Stimulated activated CD8-positive, alpha-beta memory T cell treated with anti-CD3 and anti-CD28 coated beads, Interleukin-15, amount 100 ng/mL, for 24 hours (primary cell): ENCODE measurements at places on chromosomes 12 and 14.
A peak's percentile ranks its signal among the peaks of the same experiment; 100 is the strongest.

GRCh38 chr14:93753647-93754046 lies 34.6 kb downstream of the PRIMA1 start:
- no peak for DNase-seq

GRCh38 chr14:21529515-21529914 lies 3.4 kb upstream of the SALL2 start:
- no peak for DNase-seq

- no peak for DNase-seq
These were observed 3.1 kb downstream of the HDAC7 start for GRCh38 chr12:47816403-47817271.

DNA sequence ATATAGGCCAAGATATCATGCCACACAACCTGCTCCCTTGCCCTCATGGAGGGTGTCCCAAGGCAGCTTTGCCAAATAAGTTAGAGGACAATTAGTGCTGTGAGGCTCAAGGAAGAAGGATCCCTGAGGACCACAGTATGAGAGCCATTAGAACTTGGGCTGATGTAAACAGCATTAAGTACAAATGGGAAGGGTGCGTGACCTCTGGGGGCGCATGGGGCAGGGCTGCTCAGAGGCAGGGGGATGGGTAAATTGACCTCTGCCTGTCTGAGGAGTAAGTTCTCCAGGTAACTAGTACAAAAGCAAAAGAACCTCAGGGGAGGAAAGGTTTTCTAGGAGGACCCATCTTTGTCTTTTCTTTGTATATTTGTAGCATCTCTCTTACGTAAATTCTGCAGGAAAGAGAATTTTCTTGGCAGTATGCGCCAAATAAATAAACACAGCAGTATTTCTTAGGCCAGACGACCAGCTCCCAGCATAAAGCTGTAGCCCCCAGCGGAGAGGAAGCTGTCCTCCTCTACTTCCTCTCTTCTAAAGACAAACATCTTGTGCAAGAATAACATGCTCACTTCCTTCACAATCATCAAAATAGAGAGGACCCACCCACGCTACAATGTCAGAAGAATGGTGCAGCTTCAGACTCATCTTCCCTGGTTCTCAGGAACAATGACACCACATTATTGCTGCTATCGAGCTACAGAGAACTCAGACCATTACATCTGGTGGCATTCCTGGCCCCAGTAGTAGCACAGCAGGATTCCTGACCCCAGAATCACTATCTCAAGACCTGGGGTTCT lies 16.4 kb upstream of the VWF start:
- DNase-seq = no peak

GRCh38 chr12:75978677-75979076 lies 52.9 kb downstream of the PHLDA1 start:
- no peak for DNase-seq

DNA sequence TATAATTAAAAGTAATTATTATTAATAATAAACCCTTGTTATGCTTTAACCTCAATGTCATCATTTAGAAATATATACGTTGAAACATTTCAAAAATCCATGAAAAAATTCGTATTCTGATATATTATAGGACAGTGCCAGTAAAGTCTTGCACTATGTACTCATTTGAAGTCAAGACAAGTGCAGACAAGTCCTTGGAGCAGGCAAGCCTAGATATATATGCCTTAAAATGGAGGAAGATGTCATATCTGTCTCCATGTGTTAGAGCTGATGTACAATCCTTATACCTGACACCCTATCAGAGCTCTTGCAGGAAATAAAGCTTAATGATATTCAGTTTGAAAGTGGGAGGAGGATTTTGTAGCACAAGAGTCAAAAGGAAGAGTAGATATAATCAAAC lies 310.4 kb downstream of the KCNH5 start:
- DNase-seq = no peak

DNA sequence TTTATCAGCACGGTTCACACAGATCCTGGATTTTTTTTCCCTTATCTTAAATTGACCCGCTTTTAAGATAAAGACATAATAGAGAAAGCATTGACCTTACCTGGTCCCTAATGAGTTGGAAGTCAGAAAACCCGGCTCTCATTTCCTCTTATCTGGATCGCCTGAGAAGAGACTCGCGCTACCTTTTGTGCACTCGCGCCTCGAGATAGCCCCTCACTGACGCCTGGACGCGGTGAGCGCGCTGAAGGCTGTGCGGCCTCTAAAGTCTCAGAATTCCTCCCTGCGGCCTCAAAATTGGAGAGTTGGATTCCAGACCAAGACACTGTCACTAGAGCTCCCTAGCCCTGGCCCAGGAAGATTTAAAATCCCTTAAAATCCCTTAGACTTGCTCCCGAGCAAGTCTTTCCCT lies 7.0 kb downstream of the NKX2-1 start:
- DNase-seq = no peak

GRCh38 chr14:79786522-79786921 lies 424.8 kb downstream of the DIO2 start:
- no peak for DNase-seq

DNA sequence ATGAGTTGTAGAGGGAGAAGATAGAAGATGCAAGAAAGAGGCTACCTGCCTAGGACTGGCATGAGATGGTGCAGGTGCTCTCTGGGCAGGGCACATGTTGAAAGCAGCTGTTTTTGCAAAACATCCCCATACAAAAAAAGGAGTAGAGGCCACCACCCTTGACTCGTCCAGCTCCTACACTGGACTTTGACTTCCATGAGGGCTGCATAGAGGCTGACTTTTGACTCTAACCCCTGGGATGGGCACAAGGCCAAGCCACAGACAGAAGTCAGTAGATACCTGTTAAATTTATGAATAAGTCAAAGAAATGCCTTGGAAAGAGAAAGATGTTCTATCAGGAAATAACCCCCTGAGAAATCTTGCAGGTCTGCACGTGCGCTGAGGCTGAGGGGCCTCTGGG lies 1139.1 kb upstream of the TMEM132C start:
- no peak for DNase-seq

GRCh38 chr14:38442208-38442607 lies 186.3 kb upstream of the CLEC14A start:
- no peak for DNase-seq

GRCh38 chr14:53217316-53217994 lies 64.3 kb upstream of the DDHD1 start:
- DNase-seq = peak; percentile 34

- no peak for DNase-seq
These were observed 6.6 kb downstream of the RAN start for GRCh38 chr12:130878193-130879185.

- no peak for DNase-seq
These were observed 98.0 kb downstream of the PPP2R5C start for GRCh38 chr14:101859538-101859902.

DNA sequence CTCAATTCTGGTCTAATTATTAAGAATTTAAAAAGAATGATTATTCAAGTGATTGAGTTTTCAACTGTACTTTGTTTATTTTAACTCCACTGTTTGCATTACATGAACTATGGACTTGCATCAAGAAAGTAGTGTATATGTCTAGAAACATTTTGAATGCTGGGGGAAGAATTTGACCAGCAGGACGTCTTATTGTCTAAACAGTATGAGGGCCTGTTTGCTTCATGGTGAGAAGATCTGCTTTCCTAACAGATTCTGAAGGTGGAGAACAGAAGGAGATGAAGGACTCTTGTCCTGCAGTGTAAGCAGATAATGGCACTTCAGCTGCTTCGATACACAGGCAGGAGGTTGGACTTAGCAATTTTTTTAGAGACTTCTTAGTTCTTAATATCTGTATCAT lies 176.0 kb downstream of the DACT1 start:
- no peak for DNase-seq

DNA sequence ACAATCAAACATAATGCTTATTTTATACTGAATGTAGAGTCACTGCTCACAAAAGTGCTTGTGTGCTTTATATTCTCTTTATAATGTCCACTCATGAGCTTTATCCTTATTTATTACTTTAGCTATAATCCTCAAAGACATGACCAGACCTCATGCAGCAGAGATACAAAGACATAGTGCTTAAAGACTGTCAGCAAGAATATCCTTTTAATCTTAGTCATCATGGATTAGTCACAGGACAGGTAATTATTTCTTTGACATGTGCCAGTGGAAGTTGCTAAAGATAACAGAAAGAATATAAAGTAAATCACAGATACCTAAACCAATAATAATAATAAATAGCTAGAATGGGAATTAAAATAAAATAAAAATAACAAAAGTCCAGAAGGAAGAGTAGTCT lies 707.5 kb downstream of the BCL11B start:
- no peak for DNase-seq

DNA sequence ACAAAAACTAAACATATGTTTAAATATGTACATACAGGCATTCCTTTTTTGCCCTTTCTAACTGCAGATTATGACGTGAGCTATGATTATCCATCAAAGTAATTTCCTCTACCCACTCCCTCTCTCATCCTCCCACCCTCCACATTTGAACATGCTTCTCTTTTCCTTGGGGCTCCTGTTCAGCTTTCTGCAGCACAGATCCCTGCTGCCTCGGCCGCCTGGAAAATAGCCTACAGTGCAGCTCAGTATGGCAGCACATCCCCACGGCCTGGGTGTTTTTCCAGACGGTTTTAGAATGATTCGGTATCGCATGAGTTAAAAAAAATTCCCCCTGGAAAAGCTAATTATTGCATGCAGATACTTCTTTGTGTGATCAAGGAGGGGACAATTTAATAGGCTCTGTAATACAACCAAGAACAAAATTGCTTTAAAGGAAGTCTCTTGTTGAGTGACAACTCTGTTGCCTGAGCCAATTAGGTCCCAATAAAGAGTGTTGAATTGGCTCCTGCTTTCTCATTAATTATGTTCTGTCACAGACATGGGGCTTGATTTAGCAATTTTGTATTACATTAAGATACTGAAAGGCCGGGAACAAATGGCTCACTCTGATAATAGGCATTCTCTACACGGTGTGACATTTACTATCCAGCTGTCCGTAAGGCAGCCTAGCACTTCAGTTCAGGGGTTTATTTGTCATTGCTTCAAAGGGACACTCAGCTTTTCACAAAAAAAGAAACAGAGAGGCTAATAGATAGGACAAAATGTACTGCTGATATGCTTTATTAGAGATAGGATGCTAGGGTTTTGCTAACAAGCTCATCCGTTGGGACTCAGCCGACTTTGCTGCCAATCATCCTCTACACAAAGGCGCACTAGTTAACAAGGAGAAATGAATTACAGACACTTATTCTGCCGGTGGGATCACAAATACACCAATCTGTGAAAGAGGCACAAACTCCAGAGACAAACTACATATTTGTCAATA lies 285.8 kb upstream of the G2E3 start:
- no peak for DNase-seq

- DNase-seq = no peak
These were observed 114.0 kb downstream of the PRMT8 start for GRCh38 chr12:3604748-3605586.

GRCh38 chr12:98074286-98074685 lies 441.1 kb upstream of the TMPO start:
- no peak for DNase-seq

GRCh38 chr12:119302451-119303080 lies 32.0 kb upstream of the CCDC60 start:
- DNase-seq = no peak

GRCh38 chr14:76077340-76077739 lies 74.4 kb upstream of the GPATCH2L start:
- DNase-seq = no peak

DNA sequence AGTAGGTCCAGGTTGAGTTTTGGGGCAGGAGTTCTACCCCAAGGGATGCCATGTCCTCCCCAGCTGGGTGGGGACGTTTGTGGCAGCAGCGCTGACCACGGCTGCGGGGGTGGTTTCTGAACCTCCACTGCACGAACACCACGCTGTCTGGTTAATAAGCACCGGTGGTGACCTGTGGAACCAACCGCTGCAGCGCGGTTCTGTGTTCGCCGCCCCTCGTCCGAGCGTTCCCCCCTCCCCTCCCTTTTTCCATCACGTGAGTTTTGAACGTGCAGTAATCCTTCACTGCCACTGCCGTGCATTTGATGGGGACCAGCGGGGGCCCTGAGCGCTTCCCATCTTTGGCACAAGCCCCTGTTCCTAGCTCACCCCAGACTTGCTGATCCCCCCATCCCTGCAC lies 6.4 kb upstream of the ADSS1 start:
- DNase-seq = no peak

DNA sequence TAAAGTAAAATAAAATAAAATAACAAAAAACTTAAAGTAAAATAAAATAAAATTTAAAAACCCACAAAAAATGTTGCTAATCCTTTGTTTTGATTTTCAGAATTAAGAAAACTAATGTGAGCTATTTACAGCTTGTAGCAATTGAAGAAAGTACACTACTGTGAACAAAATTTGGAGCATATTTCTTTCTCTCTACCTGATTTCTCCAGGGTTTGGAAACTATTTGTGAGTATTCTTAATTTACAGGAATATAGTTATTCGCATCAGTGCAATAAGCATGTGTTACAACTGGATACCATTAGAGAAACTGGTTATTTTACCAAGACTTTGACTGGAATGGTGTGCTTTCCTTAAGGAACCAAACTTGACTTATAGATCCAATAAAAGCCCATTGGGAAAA lies 86.1 kb upstream of the CNOT2 start:
- DNase-seq = no peak

DNA sequence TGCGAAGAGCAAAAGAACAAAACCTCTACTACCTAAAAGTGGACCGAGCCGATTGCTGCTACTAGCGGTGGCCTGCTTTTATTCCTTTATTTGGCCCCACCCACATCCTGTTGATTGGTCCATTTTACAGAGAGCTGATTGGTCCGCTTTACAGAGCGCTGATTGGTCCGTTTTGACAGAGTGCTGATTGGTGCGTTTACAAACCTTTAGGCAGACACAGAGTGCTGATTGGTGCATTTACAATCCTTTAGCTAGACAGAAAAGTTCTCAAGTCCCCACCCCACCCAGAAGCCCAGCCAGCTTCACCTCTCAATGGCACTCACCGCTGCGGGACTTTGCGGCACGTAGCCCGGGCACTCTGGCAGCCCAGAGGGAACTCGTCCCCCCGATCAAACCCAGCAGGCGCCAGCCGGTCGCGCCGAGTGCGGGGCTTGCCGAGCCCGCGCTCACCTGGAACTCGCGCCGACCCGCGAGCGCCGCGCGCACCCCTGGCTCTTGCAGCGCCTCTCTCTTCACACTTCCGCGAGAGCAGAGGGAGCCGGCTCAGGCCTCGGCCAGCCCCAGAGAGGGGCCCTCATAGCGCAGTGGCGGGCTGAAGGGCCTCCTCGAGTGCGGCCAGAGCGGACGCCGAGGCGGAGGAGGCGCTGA lies 8.7 kb upstream of the FGD4 start:
- DNase-seq = no peak

- DNase-seq = no peak
These were observed 126.5 kb downstream of the PDE3A start for GRCh38 chr12:20494851-20495250.
